ENCODE measurements at places on chromosomes 7 and 10.
A peak's percentile ranks its signal among the peaks of the same experiment; 100 is the strongest.

- DNase-seq = no peak
Measured at GRCh38 chr10:131977323-131978096, 4.2 kb downstream of the BNIP3 start.

GRCh38 chr7:107643407-107643806 is 17.2 kb upstream of the SLC26A4 start:
- no peak for DNase-seq

- no peak for DNase-seq
Measured at GRCh38 chr10:46544989-46545791, 11.3 kb downstream of the GPRIN2 start.

DNA sequence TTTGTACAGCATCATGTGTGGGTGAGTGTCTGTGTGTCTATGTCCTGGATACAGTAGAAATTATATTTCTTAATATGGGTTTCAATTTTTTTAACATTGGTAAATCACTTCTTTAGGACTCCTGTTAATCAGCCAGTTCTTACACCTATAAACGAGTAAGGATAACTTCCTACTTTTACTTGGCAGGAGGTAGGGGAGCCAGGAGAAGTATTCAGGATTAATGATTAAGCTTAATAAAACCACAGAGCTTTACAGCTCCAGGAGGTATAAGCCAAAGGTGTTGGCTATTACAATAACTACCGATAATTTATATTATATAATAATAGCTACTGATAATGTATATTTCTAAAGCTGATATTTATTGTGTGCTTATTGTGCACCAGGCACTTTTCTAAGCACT is 1.7 kb upstream of the FAM3C start:
- DNase-seq = no peak

GRCh38 chr7:147803151-147803550 is 787.4 kb upstream of the C7orf33 start:
- no peak for DNase-seq

GRCh38 chr10:97003151-97003803 is 171.2 kb downstream of the LCOR start:
- DNase-seq = no peak

DNA sequence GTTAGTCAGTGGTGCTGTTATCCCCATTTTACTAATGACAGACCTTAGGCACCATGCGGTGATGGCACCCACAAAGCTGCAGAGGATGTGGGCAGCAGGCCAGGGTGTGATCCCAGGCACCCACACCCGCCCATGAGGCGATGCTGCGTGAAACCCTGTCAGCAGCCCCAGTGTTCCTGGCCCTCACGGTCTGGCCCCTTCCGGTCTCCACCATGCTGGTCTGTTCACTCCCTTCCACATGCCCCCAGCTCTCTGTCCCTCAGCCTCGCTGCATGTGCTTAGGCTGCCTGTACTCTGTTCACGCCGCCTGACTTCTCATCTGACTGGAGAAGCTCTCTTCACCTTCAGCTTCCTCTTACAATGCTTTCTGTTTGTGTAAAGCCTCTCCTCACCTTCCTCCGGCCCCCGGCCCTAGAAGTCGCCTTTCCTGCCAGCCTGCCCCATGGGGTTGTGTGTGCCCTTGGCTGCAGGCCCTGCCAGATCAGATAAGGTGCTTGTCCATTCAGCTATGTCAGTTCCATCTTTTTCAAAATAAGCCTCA is 17.6 kb upstream of the ORAI2 start:
- no peak for DNase-seq

- peak; percentile 64 for DNase-seq
Measured at GRCh38 chr10:17062955-17063484, 66.6 kb downstream of the CUBN start.

GRCh38 chr7:47225387-47226131 is 356.4 kb downstream of the TNS3 start:
- DNase-seq = no peak

GRCh38 chr7:115409682-115410433 is 488.0 kb downstream of the MDFIC start:
- no peak for DNase-seq

- DNase-seq = no peak
Measured at GRCh38 chr10:85993140-85993539, 373.5 kb downstream of the GRID1 start.

DNA sequence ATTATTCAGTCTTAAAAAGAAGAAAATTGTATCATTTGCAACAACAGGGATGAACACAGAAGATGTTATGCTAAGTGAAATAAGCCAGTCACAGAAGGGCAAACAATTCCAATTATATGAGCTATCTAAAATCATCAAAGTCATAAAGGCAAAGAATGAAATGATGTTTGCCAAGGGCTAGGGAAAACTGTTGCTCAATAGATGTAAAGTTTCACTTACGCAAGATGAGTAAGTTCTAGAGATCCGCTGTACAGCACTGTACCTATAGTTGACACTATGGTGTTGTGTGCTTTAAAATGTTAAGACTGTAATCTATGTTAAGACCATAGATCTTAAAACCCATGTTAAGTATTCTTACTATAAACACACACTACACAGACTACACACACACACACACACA is 904.6 kb upstream of the LRRN3 start:
- no peak for DNase-seq

- DNase-seq = no peak
Measured at GRCh38 chr7:8003077-8003476, 34.5 kb downstream of the GLCCI1 start.

DNA sequence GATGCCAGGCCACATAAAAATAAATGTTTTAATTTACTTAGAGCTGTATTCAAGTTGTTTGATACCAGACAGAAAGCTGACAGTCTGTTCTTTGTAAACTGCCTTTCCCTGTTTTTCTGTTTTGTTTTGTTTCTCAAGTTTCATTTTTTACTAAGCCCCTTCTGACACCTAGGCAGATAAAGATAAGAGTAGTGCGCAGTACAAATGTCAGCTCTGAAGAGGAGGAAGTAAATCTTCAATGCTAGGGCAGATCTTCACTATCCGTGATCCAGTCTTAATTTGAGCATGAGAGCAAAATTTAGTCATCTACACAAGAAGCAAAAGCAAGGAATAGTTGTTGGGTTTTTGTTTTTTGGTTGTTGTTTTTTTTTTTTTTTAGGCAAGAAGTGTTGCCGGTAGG is 27.3 kb downstream of the MTURN start:
- DNase-seq = no peak

DNA sequence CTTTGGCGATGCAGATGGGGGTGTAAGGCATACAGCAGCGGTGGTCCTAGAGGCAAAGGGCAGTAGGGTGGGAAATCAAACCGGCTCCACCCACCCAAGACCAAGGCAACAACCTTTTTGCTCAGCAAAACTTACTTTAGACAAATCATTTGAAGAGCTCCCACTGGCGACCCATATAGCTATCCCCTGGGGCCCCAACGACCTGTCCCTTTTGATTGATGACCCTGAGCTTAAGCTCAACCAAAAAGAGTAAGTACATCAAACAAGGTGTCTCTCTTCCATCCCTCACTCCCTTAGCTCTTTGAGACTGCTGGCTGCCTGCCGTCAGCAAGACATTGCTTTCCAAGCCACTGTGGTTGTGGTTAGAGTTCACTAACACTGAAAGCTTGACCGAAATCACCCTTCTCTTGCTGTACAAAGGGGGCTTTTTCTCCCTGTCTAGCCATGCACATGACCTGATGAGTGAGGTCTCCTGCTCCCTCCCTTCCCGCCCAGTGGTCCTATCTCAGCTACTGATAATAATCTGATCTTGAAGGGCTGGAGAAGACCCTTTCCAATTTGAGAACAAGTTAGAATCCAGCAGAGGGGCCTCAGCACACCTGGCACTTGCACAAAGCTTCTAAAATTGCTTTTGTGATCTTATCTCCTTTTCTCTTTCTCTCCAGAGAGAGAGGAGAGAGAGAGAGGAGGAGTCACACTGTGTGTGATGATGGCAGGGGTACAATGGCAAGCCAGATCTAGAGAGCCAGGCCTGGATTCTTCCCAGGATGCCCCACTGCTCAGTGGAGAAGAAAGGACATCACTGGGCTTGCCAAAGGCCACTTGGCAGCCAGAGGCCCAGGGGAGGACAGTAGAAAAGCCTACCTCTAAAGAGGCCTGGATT is 42.2 kb downstream of the XPNPEP1 start:
- no peak for DNase-seq

GRCh38 chr10:126384269-126384873 is 3.9 kb downstream of the ADAM12 start:
- DNase-seq = no peak

DNA sequence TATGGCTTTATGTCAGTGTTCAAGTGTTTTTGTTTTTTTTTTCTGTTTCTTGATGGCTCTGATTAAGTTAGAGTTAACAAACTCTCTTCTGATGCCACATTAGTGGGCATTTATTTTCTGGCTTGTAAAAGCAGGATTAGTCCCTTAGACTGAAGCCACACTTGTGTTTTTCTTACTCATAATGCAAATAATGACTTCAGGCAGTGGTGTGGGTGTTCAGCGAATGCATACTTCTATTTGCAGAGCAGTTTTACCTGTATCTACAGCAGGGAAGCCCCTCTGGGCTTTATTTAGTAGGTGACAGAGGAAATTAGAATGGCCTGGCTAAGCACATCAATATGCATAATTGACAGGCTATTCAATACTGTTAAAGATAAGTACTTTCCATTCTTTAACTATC is 79.9 kb downstream of the CNNM2 start:
- no peak for DNase-seq

DNA sequence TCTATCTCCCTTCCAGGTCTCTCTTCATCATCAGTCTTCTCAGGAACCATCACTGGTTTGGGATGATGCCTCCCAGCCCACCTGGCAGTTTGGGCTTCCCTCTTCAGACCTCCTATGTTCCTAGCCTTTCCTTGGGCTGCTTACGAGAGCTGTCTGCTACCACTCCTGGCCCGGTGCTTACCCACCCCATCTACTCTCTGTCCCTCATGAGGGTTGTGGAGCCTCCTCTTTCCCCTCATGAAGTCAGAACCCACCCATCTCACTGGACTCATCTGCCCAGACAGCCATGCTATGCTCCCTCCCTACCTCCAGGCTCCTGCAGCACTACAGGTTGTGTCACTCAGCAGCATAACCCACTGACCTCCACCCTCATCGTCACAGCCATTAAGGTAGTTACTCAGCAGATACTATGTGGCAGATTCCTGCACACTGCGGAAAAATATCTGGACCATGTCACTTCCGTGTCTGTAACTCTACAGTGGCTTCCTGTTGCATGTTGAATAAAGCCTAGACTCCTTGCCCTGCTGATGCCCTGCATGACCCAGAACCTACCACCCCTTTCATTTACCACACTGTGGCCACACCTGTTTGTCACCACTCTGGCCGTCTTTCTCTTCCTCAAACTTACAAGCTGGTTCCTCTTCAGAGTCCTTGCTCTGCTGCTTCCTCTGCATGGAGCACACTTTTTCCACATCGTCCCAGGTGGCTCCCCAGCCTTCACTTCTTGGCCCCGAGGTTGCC is 2.0 kb downstream of the DBNL start:
- DNase-seq = no peak

DNA sequence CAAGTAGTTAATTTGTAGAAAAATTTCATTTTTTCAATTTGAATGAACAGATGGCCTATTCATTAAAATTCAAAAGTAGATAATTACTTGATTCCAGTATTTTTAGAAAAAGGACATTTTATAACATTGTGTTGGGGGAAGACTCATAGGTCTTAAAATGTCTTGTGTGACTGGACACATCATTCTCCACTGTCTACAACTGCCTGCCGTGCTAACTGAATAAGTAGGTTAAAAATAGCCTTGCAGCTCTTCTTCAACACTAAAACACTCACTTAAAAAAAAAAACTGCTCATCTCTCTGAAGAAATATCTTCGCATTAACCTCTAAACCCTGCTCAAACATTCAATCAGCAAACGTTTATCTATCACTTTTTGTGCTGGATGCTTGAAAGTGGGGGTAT is 253.8 kb downstream of the CSTF2T start:
- no peak for DNase-seq

DNA sequence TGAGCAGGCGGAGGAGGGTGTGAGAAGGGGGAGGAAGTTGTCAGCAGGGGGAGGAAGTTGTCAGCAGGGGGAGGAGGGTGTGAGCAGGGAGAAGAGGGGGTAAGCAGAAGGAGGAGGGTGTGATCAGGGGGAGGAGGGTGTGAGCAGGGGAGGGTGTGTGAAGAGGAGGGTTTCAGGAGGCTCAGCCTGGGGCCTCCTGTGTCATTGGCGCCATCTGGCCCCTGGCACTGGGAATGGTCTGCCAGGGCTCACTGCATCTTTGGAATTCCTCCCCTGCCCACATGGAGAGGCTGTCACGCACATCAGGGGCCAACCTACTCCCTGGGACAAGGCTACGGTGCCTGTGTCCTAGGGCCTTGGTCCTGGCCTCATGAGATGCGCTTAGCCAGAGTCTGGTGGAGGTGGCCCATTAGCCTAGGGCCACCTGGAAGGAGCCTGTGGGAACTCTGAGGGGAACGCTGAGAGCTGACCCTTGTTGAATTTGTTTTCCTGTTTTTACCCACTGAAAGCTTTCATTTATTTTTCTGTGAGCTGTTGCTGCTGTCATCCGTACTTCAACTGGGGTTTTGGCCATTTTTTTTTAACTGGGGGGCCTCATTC is 18.0 kb downstream of the CAMK2B start:
- peak; percentile 8 for DNase-seq

GRCh38 chr10:61825628-61826027 is 75.9 kb upstream of the ARID5B start:
- DNase-seq = no peak

DNA sequence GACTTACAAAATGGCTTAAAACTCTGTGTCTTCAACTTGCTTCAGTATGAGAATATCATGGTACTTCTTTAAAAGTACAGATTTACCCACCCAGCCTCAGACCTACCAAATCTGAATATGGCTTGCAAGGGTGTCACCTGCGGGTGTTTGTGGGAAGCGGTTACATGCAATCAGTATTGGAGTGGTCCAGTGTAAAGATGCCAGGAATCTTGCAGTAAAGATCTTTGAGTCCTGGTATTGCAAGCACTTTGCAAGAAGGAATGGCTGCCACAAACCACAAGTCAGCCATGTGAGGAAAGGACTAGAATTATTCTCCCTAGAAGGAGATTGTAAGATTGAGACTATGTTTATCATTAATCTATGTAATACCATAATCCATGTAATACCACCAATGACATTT is 115.1 kb downstream of the PON1 start:
- DNase-seq = no peak

GRCh38 chr7:32403463-32404229 is 86.5 kb downstream of the LSM5 start:
- DNase-seq = no peak

DNA sequence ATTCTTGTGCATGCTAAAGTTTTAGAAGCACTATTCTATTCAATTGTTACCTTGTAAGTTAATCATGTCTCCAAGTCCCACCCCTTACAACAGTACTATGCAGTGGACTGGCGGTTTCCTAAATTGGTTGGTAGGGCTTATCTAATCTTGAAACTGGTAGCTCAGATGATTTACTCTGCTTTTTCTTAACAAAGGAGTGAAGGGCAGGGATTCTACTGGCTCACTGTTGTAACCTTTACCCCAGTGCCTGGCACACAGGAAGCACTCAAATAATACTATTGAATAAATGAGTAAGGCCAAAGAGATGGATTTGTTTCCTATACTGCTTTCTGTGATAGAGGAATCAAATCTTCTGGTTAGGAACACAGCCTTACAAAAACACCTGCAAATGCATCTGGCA is 46.0 kb upstream of the CYCS start:
- DNase-seq = no peak

GRCh38 chr7:158710651-158711102 is 6.1 kb upstream of the NCAPG2 start:
- DNase-seq = no peak

- DNase-seq = no peak
Measured at GRCh38 chr7:113299748-113300147, 181.4 kb upstream of the SMIM30 start.
